DMS79 (cell line): ENCODE measurements at places on chromosomes 7 and 10.

- peak; percentile 64 for DNase-seq
These were observed 25.9 kb downstream of the RGR start for GRCh38 chr10:84270708-84271107.

GRCh38 chr7:96773483-96773882 is 63.8 kb upstream of the SEM1 start:
- no peak for DNase-seq

DNA sequence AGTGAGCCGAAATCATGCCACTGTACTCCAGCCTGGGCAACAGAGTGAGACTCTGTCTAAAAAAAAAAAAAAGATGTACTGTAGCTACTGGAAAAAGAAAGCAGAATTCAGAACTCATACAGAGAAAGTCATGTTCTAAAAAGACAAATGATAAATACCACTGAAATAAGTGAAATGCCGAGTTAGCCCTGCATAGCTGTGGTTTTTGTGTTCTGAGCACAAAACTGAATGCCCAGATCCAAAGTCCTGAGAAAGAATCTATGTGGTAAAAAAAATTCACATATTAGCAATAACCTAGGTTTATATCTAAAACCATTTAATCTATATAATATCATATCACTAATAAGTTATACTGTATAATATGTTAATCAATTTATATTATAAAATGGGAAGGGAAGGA is 29.3 kb upstream of the HECW1 start:
- DNase-seq, result no peak

DNA sequence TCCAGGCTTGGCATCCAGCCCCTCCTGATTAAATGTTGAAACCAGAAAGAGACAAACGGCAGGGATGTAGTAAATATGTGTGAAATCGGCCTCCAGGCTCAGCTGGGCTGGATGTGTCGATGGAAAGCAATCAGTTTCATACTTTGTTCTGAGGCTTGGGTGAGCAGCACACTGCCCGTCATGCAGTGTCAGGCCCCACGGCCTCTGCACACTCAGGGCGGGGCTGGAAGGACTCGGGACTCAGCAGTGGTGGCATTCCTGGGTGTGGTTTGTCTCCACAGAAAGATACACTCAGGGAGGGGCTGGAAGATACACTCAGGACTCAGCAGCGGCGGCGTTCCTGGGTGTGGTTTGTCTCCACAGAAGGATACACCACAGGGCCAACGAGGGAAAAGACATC is 22.0 kb downstream of the ADGRA1 start:
- DNase-seq, result no peak

DNA sequence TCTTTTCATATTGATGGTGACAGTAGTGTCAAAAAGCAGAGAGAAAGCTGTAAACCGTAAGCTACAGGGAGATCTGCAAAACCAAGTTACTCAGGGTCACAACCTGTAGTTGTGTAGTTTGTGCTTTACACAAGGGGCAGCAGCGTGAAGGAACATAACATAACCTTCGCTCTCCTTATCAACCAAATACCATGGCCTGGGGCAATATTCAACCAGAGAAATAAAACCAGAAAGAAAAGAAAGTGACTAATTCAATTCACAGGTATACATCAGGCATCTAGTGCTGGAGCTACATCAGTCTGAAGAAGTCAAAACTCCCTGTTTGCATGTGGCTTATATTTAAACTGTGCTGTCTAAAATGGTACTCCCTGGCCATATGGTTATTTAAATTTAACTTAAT is 224.3 kb downstream of the TWIST1 start:
- DNase-seq, result no peak

DNA sequence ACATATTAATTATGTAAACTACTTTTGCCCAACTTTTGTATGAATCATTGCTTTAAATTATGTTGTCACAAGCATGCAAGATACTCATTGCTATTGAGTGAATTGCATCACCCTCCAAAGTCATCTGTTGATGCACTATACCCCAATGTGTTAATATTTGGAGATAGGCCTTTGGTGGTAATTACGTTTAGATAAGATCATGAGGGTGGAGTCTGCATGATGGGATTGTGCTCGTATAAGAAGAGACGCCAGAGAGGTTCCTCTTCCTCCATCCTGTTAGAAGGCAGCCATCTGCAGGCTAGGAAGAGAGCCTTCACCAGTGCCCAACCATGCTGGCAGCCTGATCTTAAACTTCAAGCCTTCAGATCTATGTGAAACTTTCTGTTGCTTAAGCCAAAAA is 95.3 kb upstream of the MAGI2 start:
- no peak for DNase-seq

GRCh38 chr7:78379148-78379547 is 580.6 kb downstream of the PHTF2 start:
- no peak for DNase-seq

GRCh38 chr10:73159038-73159648 is 8.7 kb downstream of the ECD start:
- DNase-seq, result no peak

DNA sequence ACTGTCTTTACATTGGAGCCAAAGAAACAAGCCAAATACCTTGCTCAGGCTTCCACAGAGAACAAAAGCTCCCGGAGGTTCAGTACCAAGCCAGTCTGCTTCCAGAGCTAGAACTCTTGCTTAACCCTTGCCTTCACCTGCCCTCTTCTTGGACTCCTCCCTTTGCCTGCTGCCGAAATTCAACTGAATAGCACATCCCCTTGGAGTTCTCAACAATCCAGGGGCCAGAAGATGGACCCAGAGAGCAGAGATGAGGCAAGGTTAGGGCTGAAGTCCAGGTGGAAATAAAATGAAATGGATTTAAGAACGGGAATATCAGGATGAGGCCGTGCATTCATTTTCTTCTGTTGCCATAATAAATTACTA is 876 bp upstream of the PIK3AP1 start:
- no peak for DNase-seq

DNA sequence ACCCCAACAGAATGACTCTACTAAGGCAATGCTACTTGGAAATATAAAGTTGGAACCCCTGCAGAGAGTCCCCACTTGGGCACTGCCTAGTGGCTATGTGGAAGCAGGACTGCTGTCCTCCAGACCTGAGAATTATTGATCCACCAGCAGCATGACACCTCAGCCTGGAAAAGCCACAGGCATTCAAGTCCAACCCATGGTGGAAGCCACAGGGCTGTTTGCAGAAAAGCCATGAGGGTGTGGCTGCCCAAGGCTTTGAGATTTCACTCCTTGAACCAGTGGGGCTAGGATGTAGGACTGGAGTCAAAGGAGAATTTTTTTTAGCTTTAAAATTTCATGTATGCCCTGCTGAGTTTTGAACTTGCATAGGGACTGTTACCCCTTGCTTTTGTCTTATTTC is 13.6 kb upstream of the GHRHR start:
- no peak for DNase-seq

- DNase-seq, result no peak
These were observed 93.9 kb downstream of the ADCYAP1R1 start for GRCh38 chr7:31146030-31146429.

DNA sequence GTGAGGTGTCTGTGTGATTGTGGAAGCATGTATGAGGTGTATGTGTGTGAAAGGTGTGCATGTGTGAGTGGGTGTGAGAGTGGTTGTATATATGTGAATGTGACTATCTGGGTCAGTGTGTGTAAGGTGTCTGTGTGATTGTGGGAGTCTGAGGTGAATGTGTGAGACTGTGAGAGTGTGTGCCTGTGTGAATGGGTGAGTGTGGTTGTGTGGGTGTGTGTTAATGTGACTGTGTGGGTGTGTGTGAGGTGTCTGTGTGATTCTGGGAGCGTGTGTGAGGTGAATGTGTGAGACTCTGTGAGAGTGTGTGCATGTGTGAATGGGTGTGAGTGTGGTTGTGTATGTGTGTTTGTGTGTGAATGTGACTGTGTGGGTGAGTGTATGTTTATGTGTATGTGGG is 385.1 kb downstream of the TCERG1L start:
- no peak for DNase-seq

- no peak for DNase-seq
These were observed 136.8 kb downstream of the CRPPA start for GRCh38 chr7:16284581-16284980.

GRCh38 chr10:8054494-8055407 is at the start of gene GATA3:
GATA3 (plus strand) TSS chr10:8054688; CDS start chr10:8055656, 968 bp downstream.
- DNase-seq, result no peak

DNA sequence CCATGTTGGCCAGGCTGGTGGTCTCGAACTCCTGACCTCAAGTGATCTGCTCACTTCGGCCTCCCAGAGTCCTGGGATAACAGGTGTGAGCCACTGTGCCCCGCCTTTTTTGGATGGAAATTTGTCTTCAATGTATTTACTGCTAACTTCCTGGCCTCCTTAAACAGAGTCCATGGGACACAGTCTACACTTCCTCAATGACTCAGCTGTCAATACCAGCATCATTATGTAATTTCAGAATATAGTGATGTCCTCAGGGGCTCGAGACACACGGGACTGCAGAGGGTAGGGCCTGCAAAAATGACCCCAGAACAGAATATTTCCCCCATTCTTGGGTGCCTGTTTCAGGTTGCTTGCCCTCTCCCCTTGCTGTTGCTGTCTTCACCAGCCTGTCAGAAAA is 31.1 kb downstream of the CAMK2G start:
- DNase-seq, result no peak

- DNase-seq, result no peak
These were observed 43.2 kb upstream of the GDF10 start for GRCh38 chr10:47256751-47257336.

- DNase-seq, result no peak
These were observed 53.6 kb downstream of the COBL start for GRCh38 chr7:51262796-51263531.

DNA sequence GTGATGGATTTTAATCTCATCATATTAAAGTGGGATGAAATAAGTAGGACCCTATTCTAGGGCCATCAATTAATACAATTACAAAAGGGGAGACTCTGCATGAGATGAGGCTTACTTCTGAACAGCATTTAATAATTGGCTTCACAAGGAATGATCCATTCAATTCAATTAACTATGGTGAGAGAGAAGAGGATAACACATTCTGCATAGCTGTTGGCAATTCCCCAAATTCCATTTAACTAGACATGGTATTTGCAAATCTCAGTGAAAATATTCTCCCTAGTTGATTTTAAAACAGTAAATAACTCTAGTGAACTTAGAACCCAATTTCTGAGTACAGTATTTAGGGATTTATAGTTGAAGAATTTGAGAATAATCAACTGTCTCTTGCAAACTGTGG is 145.3 kb downstream of the NOC3L start:
- DNase-seq, result no peak

- DNase-seq, result no peak
These were observed 13.7 kb upstream of the ZSCAN21 start for GRCh38 chr7:100035876-100036275.

- no peak for DNase-seq
These were observed 35.7 kb upstream of the ATXN7L1 start for GRCh38 chr7:105911961-105912575.

GRCh38 chr7:13849163-13849892 is 140.1 kb downstream of the ETV1 start:
- DNase-seq, result no peak

GRCh38 chr7:99505324-99505662 is 831 bp downstream of the ZKSCAN5 start:
- DNase-seq, result no peak

DNA sequence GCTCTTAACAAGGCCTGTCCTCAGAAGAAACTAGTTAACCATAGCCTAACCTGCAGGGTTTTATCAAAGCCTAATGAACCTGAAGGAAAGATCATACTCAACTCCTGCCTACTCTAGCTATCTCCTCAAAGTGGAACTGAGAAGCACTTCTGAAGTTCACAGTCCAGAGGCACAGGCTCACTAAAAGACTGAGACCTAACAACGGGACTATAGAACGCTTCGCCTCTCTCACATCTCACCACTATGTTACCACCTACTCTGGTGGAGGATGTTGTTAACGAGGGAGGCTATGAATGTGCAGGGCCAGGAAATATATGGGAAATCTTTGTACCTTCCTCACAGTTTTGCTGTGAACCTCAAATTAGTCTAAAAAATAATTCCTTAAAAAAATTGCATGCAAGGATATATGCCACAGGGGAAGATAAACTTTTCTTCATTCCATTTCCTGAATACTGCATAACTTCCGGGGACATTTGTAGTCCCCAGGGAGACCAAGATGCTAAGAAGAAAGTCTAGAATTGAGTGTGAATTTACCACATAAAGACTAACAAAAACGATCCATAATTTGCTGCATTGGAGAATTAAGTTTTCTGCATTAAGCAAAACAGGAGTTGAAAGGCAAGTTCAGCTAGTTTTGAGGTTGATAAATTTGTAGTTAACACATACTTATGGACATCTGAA is 21.6 kb downstream of the LIPJ start:
- no peak for DNase-seq

- DNase-seq, result no peak
These were observed 40.7 kb upstream of the DMBT1 start for GRCh38 chr10:122519873-122520272.

- no peak for DNase-seq
These were observed 193.5 kb downstream of the MGMT start for GRCh38 chr10:129660569-129660968.

GRCh38 chr10:16843252-16843870 is 26.1 kb upstream of the RSU1 start:
- DNase-seq, result no peak

- DNase-seq, result no peak
These were observed 8.0 kb downstream of the CALHM3 start for GRCh38 chr10:103470761-103471653.

GRCh38 chr10:110483633-110484032 is 14.1 kb upstream of the DUSP5 start:
- no peak for DNase-seq

DNA sequence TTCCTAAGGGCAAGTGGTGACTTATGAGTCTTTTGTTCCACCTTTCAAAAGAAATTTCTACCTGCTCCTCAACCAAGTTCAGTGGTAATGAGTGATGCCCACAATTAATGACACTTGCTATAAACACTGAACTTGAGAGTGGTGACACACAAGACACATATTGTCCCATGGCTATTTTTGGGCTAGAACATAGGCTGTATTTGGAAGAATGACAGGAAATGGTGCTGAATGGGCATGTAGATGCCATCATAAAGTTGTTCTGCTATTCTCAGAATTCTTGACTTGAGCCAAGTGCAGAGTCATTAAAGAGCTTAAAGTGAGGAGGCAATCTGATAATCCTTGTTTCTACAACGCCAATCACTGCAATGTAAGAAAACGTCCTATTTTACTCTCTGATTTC is 313.3 kb downstream of the AGMO start:
- no peak for DNase-seq

- peak; percentile 82 for DNase-seq
These were observed 50.8 kb downstream of the FAM53B start for GRCh38 chr10:124693396-124693795.

DNA sequence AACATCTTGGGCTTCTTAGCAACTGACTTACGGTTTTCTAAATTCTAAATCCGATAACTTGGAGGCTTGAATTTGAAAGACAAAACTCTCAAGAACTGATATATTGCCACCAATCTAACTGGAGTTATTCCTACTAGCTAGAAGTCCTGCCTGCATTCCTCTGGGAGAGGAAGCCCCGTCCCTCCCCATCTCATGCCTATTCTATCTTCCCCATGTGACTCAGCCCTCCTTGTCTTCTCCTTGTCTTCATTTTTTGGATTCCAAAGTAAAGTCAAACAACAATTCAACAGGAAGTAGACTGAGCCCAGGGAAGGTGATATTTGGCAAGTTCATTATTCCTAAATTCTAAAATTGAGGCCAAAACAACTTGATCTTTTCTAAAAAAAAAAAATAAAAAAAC is 587.7 kb downstream of the KCNMA1 start:
- no peak for DNase-seq

GRCh38 chr10:36017137-36017536 is 375.0 kb upstream of the FZD8 start:
- no peak for DNase-seq

- DNase-seq, result no peak
These were observed 6.6 kb downstream of the EMX2 start for GRCh38 chr10:117549100-117549585.

GRCh38 chr10:11411926-11412545 is 199.4 kb downstream of the USP6NL start:
- no peak for DNase-seq
